ENCODE measurements at places on chromosomes 13 and 19. TPM values are rescaled to one million over a fixed set of nuclear protein-coding genes. Genes with fewer than 3 reads are reported as not detected.
A peak's percentile ranks its signal among the peaks of the same experiment; 100 is the strongest.

KIR2DL1 gene
- total RNA-seq: not detected

DNA sequence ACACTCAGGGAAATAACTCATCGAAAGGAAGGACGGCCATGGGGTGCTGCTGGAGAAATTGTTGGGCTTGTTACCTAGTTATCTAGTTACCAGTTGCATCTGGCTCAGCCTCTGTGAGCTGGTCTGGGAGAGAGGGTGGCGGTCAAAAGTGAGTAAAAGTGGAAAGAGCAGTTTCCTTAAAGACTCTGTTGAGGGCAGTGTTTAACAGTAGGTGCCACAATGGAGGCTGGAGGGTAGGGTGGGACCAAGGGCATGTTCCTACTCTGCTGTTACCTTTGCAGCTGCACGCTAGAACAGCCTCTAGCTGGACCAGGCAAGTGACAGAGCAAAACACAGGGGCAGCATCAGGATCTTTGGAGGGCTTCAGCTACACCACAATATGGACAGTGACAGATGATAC lies 228.8 kb upstream of the STARD13 start:
- no peak for DNase-seq

- no peak for DNase-seq
Measured at GRCh38 chr13:71149046-71149445, 718.0 kb downstream of the DACH1 start.

DNA sequence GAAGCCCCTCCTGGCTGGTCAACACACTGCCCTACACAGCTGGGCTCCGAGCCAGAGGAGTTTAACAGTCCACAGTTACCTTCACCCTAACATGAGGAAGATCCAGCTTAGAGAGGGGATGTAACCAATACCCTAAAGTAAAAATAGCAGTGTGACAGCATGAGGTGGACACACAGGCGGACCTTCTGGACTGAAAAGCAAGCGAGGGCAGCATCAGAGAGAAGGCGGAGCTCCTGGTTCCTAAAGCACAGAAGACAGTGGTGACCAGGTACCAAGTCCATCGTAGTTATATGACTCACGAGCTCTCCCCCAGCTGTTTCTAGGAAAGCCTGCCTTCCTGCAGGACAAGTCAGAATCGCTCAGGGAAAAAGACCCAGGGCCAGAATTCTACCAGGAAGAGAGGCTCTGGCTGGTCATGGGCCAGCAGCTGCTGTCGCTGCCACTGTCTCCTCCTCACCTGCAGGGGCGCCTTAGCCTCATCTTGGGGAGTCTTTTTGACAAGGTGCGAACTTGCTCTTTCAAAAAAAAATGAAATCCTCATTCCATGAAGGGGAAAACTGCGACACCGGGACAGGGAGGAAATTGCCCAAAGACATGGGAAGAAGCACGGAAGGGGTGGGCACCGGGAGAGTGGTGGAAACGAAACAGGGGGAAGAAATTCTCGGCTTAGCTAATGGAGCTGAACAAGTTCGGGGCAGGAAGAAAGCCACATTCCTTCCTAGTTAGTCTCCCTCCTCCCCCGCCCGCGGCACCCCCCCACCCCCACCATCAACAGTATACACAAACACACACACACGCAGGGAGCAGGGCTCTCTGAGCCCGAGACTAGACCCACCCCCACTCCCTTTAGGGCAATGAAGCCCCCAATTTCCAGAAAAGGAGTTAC lies 1.7 kb downstream of the ELL start:
- peak; percentile 86 for DNase-seq

- DNase-seq: no peak
Measured at GRCh38 chr13:39044536-39044935, 6.3 kb downstream of the NHLRC3 start.

DNA sequence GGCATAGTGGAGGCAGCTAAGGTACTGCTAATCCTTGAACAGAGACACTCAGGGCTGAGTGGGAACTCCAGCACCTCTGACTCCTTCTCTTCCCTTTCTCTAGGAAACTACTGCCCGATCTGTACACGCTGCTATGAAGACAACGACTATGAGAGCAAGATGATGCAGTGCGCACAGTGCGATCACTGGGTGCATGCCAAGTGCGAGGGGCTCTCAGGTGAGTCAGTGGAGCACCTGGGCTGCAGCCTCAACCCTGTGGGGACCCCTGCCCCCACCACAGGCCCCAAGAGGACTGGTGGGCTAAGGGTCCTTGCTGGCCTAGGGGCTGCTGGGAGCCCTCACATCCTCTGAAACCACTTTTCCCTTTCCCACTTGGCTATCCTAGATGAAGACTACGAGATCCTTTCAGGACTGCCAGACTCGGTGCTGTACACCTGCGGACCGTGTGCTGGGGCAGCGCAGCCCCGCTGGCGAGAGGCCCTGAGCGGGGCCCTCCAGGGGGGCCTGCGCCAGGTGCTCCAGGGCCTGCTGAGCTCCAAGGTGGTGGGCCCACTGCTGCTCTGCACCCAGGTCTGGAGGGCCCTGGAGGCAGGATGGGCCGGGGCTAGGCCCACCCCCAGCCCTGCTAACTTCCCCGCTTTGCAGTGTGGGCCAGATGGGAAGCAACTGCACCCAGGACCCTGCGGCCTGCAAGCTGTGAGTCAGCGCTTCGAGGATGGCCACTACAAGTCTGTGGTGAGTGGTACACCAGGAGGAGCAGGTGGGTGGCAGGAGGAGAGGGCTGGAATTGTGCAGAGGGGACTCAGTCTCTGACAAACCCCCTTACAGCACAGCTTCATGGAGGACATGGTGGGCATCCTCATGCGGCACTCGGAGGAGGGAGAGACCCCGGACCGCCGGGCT lies 9.5 kb downstream of the KMT2B start:
- DNase-seq: no peak

DNA sequence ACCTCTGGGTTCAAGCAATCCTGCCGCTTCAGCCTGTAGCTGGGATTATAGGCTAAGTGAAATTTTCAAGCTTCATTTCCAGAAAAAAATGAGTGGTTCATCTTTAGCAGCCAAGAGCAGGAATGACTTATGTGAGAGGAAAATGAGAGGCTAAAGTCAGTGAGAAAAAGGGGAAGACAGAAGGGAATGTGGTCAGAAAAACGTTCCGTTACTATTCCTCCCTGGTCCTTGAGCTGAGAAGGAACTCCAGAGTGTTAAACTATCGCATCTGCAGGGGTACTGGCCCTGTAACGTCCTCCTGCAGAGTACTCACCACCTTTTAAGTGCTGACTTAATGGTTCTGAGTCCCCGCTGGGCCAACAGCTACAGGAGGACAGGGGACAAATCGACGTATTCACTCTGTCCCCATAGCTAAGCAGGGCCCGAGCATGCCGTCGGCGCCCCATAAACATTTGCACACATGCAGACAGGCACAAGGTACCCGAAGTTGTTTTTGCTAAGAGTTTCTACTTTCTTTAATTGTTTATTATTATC lies 88.1 kb downstream of the FLT1 start:
- no peak for DNase-seq

Data from ascending aorta (tissue), 2 donors.